Dorsolateral prefrontal cortex (tissue), 122 donors: ENCODE measurements at places on chromosomes 2 and 18.

- DNase-seq: no peak
Observed at GRCh38 chr2:232053777-232054176, 92.3 kb downstream of the DIS3L2 start.

DNA sequence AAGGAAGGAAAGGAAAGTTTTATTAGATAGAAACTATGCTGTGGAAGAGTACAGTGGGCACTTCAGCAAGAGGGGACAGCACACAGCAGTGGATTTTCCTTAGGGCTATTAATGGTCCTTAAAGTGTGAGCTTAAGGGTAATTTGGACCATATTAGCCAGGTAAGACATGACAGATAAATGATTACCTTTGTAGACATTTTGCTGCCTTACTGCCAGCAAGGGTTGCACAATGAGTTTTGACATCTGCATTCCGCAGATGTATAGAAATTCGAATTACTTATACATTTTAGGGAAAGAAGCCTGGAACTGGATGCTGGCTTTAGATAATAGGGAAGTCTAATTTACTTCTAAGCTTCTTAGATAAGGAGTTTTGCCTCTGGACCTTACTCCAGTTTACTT is 14.0 kb upstream of the UBE2F start:
- DNase-seq: no peak

DNA sequence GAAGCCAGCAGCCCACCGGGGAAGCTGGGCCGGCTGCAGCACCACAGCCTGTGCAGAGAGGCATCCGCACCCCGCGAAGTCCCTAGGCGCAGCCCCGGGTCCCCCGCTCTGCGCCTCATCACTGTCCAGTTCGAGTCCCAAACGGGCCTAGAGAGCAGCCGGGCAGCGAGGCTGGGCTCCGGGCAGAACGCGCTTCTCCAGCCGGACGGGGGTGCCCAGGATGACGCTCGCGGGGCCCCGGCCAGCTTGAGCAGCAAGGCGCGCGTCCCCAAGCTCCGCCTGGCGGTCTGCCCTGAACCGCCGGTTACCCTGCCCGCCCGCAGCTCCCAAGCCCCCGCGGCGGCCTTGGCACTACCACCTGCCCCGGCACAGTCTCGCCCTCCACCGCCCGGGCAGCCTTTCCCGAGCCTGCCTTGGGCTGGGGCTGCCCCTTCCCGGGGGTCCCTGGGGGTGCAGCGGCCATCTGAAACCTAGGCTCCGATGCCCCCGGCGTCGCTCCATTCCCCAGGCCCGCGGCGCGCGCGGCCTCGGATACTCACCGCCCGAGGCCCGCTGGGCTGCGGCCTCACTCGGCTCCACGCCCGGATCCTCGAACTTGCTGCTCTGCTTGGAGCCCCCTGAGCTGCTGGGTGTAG is 591 bp downstream of the SLC16A14 start:
- DNase-seq: peak; percentile 45

GRCh38 chr2:88680916-88681315 is 10.6 kb upstream of the RPIA start:
- no peak for DNase-seq

- no peak for DNase-seq
Observed at GRCh38 chr2:109031476-109032228, 42.6 kb upstream of the EDAR start.
